Upper lobe of left lung (tissue), 6 donors: ENCODE measurements at places on chromosomes 16 and 17.
A peak's percentile ranks its signal among the peaks of the same experiment; 100 is the strongest.

DNA sequence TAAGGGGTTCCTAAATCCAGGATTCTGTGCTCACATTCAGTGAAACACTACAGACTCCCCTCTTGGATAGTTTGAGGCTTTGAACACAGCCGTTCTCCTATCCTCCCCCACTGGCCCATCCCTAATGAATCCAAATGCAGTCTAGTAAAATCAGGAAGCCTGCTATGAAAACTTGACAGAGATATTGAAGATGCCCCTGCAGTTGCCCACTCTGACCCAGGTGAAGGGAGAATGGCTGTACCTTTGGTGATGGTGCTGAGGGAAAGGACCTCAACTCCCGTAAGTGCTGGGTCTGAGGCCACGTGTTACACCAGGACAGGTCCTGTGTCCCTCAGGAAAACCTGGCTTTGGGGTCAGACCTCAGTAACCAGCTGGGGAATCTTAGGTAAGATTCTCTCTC is 54.4 kb downstream of the SF3B3 start:
- no peak for DNase-seq

DNA sequence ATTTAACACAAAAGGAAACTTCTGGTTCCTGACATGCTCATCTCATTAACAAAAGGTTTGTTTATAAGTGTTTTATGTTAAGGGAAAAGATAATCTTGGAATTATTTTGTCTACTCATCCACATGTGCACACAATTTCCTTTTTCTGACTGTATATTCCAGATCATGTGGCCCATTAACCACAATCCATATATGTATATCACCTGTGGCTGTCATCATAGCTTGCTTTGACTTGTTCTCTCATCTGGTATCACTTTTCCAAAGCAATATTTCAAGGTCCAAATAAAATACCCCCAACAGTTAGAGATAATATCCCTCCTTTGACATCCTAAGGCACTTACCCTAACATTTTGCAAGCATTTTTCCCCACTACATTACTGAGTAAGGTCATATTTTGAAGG is 856.1 kb downstream of the CDH11 start:
- no peak for DNase-seq

- no peak for DNase-seq
Observed at GRCh38 chr16:3459401-3460090, 16.1 kb downstream of the NAA60 start.

DNA sequence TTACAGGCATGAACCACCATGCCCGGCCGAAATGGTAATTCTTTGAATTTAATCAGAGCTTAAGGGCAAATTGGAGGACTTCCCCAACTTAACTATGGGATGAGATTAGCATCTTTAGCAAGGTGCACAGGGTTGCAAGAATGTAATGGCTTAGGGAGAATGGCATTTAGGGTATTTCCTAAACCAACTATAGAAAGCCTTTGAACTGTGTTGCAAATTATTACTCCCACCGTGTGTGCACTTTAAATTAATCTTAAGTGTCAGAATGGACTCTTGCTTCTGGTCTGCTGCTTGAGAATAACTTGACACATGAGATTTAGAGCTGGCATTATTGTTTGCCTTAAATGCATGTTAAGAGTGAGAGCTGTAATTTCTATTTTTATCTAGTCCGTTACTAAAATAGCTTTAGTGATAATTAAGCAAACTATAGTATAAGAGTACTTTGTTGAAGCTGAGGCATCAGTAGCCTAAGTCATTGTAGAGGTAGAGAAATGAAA is 59.8 kb downstream of the TUBD1 start:
- no peak for DNase-seq

- no peak for DNase-seq
Observed at GRCh38 chr17:76076146-76076764, 1.7 kb downstream of the GALR2 start.

- DNase-seq = no peak
Observed at GRCh38 chr16:4362476-4363135, 9.0 kb upstream of the VASN start.

GRCh38 chr17:21278450-21279197 is 5.9 kb upstream of the MAP2K3 start:
- DNase-seq = no peak

DNA sequence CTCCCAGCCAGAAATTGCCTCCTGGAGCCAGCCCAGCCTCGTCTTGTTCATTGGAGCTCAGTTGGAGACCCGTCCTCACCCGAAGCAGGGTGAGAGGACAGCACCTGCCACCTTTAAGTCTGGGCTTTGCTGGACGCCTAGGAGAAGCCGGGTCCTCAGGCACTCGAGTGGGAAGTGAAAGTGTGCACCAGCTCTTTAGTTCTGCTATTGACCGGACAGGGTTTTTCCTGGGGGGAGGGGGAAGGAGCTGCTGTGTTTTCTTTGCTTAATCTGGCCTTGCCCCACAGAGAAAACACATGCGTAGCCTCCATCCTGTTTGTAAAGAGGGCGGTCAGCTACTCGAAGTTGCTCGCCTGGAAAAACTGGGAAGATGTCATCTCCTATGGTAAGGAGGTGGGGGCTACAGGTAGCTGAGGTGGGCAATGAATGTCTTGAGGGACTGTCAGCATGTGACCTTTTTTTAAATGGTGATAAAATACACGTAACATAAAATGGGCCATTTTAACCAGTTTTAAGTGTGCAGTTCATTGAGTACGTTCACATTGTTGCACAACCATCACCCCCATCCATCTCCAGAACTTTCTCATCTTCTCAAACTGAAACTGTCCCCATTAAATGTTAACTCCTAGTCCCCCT is 34.4 kb downstream of the CMIP start:
- no peak for DNase-seq

GRCh38 chr16:17304491-17305119 is 166.2 kb downstream of the XYLT1 start:
- no peak for DNase-seq

DNA sequence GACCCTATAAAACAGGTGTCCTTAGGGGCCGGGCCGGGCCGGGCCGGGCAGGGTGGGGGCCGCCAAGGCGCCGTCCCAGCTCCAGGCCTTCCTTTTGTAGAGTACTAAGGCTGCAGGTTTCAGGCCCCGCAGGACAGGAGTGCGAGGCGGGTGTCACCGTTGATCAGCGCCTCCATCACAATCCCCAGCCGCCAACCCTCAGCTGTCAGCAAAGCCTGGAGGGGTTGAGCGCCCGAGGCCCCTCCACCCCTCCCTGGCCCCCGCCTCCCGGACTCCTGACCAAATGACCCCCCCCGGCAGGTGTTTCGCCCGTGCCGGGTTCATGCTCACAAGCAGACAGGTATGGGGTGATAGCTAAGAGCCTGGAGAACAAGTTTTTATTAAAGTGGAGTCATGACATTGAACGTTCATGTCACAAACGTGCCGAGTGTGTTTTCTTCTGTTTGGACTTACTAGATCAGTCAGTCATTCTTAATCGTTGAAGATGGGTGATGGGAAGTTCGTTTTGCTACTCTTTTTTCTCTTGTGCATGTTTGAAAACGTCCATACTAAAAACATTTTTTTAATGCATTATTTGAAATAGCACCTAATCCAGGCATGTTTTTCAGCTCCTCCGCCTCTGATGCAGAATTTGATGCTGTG is 534 bp downstream of the ARL2BP start:
- peak; percentile 56 for DNase-seq

- peak; percentile 64 for DNase-seq
Observed at GRCh38 chr17:43673516-43674323, 12.0 kb upstream of the MEOX1 start.

DNA sequence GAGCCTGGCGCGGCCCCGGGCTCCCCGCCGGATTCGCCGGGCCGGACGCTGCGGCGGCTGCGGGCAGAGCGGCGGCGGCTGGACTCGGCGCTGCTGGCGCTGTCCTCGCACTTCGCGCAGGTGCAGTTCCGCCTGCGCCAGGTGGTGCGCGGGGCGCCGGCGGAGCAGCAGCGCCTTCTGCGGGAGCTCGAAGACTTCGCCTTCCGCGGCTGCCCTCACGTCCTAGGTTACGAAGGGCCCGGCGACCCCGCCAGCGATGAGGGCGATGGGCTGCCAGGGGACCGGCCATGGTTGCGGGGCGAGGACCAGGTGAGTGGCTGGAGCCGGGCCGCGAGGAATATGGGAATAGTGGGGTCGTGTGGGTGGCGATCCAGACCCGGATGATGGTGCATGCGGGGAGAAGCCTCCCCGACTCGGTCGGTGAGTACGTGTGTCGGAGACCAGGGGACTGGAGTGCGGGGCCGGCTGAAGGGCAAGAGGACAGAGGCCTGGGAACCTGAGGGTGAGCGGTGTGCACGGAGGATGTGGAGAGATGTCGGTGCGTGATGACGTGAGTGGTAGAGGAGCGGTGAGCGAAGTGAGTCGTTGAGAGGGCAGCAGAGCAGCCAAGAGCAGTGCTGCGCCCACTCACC is 517 bp downstream of the RUNDC1 start:
- DNase-seq = peak; percentile 73

GRCh38 chr16:25093208-25094061 is 18.1 kb upstream of the LCMT1 start:
- no peak for DNase-seq

GRCh38 chr17:79888811-79889634 is 49.8 kb upstream of the CBX4 start:
- no peak for DNase-seq

DNA sequence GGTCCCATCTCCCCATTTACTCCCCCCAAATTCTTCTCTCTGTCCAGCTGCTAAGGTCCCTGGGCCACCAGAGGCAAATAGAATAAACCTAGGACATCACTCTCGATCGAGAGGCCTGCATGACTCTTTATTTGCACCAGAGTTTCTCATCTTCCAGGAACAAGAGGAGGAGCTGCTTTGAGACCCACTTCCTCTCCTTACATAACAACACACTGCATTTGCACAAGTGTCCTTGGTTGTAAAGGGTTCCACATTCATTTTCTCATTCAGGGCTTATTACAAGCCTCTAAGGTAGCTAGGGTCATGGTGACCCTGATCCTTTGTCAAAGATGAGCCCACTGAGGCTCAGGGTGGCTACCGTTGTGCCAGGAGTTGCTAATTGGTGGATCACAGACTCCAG is 38.1 kb upstream of the RHOT1 start:
- DNase-seq = no peak

DNA sequence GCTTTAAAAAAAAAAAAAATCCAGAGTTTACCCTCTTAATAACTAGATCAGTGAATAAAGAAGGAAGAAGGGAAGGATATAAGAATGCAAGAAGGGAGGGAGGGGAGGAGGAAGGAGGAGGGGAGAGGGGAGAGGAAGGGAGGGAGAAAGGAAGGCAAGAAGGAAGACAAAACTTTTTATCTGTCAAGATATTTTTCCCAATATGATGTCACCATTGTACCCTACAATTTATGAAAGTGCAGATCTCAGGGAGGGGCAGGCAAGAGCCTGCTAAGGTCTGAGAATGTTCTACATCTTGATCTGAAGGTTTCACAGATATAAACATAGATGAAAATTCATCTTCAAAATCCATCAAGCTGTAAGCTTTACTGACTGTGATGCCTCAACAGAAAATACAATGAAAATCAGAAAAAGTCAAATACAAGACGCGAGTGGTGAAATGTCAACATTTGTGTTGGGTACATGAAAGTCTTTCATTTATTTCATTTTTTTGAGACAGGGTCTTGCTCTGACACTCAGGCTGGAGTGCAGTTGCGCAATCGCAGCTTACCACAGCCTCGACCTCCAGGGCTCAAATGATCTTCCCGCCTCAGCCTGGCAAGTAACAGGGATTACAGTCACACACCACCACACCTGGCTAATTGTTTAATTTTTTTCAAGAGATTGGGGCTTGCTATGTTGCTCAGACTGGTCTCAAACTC is 57.1 kb upstream of the EMP2 start:
- DNase-seq = no peak

DNA sequence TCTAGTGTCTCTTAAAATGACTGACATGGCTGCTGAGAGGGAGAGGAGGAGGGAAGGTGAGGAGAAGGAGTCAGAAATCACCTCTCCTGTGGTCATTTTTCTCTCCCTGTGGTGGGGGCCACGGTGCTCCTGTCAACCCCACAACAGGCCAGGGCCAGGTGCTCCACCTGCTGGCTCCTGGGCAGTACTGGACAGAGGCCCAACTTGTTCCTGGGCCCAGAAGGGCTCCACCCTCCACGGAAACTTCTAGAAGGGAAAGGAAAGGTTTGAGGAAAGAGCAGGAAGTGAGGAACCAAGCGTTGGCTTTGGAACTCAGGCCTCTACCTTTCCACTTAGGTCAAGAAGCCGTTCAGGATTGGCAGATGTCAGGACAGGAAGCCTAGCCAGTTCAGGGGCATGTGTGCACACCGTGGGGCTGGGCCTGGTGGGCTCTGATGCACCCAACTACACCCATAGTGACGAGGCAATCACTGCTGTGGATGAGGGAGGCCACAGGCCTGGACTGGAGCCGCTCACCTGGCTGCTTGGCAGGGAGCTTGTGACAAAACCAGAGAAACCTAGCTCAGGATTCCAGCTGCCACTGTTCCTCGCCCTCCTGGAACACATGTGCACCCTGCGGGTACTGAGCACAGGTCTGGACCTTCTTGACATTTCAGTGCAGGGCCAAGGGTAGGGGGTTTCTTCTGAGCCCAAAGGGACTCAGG is 36.1 kb downstream of the WNT3 start:
- peak; percentile 76 for DNase-seq

DNA sequence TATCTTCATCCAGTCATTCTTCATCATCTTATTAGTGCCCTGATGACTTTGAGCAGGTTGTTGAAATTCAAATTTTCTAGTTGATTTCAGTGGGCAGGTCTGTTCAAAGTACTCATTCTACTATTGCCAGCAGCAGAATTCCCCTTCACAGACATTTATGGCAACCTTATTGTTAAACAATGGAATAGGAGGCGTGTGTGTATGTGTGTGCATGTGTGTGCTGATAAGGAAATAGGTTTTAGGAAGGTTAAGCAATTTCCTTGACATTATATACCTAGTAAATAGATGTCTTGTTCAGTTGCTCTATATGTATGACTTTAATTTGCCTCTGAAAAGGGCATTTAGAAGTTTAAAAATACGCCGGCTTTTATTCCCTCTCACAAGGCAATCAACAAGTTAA is 601.4 kb upstream of the CA10 start:
- no peak for DNase-seq

- no peak for DNase-seq
Observed at GRCh38 chr17:82665891-82666290, 17.6 kb upstream of the WDR45B start.

- DNase-seq = no peak
Observed at GRCh38 chr16:2755158-2755557, 2.7 kb downstream of the SRRM2 start.

GRCh38 chr17:72850410-72851118 is 241.9 kb downstream of the SLC39A11 start:
- DNase-seq = no peak

- no peak for DNase-seq
Observed at GRCh38 chr17:66273586-66273848, 28.9 kb upstream of the PRKCA start.

- DNase-seq = peak; percentile 61
Observed at GRCh38 chr17:35930211-35931065, at the start of gene RDM1. Gene RDM1, minus strand, starts transcription at chr17:35930773. Its CDS starts 46 bp downstream, at chr17:35930727.

- DNase-seq = no peak
Observed at GRCh38 chr16:75750528-75750927, 24.2 kb upstream of the CPHXL start.
